ENCODE measurements at places on chromosomes 7 and 10. TPM values are rescaled to one million over a fixed set of nuclear protein-coding genes. Genes with fewer than 3 reads are reported as not detected.

Gene TBATA
- not detected for total RNA-seq

Gene STEAP2
- total RNA-seq = not detected

Gene NME8
- not detected for total RNA-seq

DNA sequence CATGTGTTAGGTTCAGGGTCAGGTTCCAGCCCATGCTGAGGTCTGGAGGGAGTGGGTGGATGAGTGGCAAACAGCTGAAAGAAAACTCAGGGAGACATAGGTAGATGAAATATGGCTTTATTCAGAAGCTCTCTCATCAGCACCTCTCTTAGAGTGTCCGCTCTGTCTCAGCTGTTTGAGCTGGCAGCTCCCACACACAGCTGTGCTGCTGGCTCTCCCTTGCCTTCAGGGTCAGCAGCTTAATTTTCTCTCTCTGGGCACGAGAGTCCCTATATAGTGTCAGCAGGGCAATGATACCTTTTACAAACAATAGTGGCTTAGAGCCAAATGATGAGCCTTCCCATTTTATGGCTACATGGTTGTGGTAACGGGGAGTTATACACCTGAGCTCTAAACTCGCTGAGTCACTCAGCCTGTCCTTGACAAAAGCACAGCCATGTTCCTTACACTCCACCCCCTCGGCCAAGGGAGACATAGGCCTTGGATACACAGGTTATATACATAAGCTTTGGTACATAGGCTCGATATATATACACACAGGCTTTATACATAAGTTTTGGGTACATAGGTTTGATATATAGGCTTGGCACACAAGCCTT is 10.4 kb downstream of the RNF133 start:
- H3K4me3 ChIP-seq = no peak overlapping the region
- H3K36me3 ChIP-seq = no peaks in the 10 kb centered on the region
- no peak overlapping the region for H3K27ac ChIP-seq
- no peaks in the 10 kb centered on the region for H3K27me3 ChIP-seq
- no peak for DNase-seq
- no peaks in the 10 kb centered on the region for H3K4me1 ChIP-seq

DNA sequence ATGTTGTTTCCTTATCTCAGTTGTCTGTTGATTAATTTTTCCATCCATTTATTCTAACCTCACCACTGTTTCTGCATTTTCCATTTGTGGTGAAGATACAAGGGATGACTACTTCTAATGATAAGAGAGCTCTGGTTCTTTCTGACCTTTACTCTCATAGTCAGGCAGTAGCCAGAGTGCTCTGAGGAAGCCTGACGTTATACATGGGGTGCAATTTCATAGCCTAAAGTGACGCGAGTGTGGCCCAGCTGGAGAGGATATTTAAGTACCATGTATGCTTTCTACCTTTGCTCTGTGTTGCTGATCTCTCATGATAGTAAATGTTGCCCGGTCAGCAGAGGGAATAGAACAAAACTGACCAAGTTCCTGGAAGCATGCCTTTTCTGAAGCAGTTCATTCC is 33.9 kb upstream of the CYCS start:
- peaks cover 1% of the 10 kb centered on the region for H3K4me1 ChIP-seq
- no peak for DNase-seq
- no peaks in the 10 kb centered on the region for H3K27me3 ChIP-seq
- H3K4me3 ChIP-seq = no peak overlapping the region

DNA sequence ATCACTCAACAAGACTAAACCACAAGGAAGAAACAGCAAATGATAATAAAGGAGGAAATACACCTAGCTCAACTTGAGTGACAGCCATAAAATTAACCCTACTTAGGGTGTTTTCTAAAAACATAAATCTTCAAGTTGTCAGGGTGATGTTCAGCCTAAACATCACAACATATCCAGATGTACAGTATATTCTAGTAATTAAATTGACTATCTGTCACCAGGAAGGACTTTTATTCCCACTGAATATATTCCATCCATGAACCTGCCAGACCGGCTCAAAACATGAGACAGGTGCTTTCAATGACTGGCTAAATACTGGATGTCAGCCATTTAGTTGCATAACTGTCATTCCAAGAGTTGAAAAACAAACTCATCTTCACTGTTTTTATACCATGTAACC is 298.1 kb upstream of the NEBL start:
- no peak for DNase-seq
- H3K36me3 ChIP-seq = peaks cover 6% of the 10 kb centered on the region
- no peak overlapping the region for H3K4me3 ChIP-seq
- H3K4me1 ChIP-seq = no peaks in the 10 kb centered on the region
- H3K27ac ChIP-seq = no peak overlapping the region

DNA sequence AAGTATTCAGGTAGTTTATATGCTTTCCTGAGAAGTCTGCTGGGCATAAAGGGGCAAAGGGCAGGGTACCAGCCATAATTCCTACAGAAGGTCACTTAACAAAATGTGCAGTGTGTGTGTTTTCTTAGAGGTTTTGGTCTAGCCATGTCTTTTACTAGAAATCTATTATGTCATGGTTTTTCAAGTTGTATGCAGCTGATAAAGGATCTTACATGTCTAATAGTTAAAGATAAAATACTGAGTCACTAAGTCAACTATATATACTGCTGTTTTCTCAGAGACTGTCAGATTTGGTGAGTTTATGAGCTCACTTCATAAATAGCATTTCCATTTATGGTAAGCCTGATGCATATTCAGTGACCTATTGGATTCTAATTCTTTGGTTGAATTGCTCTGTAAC is 7.7 kb downstream of the CASP2 start:
- H3K4me1 ChIP-seq = peaks cover 64% of the 10 kb centered on the region
- no peak for DNase-seq
- H3K27ac ChIP-seq = peak overlapping the region; percentile 30
- peaks cover 90% of the 10 kb centered on the region for H3K36me3 ChIP-seq

- no peak within 1 kb of the TSS for H3K27ac ChIP-seq
- peak; percentile 59 for DNase-seq
- no peaks in the 10 kb centered on the region for H3K36me3 ChIP-seq
- H3K27me3 ChIP-seq = peaks cover 34% of the 10 kb centered on the region
Measured at GRCh38 chr10:11742009-11742778, at the start of gene ECHDC3. Gene ECHDC3, plus strand, starts transcription at chr10:11742382. Its CDS starts 195 bp downstream, at chr10:11742577.

DNA sequence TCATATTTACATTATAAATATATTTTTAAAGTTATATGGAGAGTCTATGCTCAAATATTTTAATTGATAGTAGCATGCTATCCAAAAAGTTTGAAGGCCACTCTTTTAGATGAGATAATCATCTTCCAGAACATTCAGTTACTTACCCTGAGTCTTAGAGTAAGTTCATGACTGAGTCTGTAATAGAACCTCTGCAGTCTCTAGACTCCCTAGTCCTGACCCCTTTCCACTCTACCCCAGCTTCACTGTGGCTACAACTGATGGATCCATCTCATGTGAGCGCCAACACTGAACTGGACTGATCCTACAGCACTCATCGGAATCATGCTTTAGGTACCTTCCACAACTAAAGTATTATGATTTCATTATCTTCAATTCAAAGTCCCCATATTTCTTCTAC is 10.1 kb downstream of the HACD1 start:
- no peak overlapping the region for H3K27ac ChIP-seq
- H3K4me3 ChIP-seq = no peak overlapping the region
- peaks cover 2% of the 10 kb centered on the region for H3K4me1 ChIP-seq
- no peaks in the 10 kb centered on the region for H3K36me3 ChIP-seq
- no peaks in the 10 kb centered on the region for H3K27me3 ChIP-seq

DNA sequence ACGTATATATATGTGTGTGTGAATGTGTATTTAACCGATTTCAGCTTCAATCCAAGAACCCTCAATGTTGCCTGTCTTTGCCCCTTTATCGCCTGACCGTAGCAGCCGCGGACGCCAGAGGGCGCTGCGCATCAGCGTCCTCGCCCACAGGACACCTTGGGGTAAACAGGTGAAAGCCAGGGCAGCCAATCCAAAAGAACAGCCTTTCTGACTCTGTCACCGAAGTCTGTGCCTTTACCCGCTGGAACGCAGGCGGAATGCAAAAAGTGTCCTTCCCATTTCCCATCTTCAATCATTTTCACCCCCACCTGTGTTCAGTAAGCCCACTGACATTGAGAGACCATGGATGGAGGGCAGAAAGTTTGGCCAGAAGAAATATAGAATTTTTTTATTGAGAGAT is 3.6 kb downstream of the NXPH1 start:
- no peak overlapping the region for H3K4me3 ChIP-seq
- peaks cover 8% of the 10 kb centered on the region for H3K36me3 ChIP-seq
- peak; percentile 53 for DNase-seq
- H3K4me1 ChIP-seq = peaks cover 8% of the 10 kb centered on the region
- H3K27me3 ChIP-seq = peaks cover 79% of the 10 kb centered on the region

- H3K27me3 ChIP-seq = no peaks in the 10 kb centered on the region
- no peak for DNase-seq
- H3K4me3 ChIP-seq = no peak overlapping the region
- H3K4me1 ChIP-seq = no peaks in the 10 kb centered on the region
- H3K27ac ChIP-seq = no peak overlapping the region
Measured at GRCh38 chr7:145293228-145293701, 457.4 kb upstream of the TPK1 start.

GRCh38 chr7:4129481-4130122 is 552.5 kb upstream of the FOXK1 start:
- no peak for DNase-seq
- H3K4me1 ChIP-seq = peaks cover 2% of the 10 kb centered on the region
- H3K36me3 ChIP-seq = no peaks in the 10 kb centered on the region
- no peak overlapping the region for H3K27ac ChIP-seq
- H3K4me3 ChIP-seq = no peak overlapping the region

DNA sequence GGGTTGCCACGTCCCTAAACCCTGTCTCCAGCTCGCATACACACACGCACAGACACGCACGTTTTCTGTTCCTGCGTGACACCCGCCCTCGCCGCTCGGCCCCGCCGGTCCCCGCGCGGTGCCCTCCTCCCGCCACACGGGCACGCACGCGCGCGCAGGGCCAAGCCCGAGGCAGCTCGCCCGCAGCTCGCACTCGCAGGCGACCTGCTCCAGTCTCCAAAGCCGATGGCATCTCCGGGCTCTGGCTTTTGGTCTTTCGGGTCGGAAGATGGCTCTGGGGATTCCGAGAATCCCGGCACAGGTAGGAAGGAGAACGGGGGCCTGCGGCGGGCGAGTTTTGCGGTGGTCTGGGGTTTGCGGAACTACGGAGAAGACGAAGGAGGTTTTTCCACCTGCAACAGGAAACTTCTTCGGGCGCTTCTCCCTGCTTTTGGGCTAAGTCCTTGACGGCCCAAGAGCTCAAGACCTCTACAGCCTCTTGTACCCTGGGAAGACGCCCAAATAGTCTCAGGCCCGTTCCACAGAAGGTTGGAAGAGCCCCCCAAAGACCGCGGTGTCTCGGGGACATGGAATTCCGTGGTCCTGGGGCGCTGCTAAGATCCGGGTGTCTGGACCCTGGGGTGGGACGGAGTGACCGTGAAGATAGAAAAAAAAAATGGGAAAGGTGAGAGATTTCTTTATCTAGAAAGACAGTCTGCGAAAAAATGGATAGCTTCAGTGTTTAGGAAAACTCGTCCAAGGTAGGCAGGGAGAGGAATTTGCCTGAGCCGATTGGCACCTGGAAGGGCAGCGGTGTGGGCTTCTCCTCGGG is at the start of gene GAD2:
Gene GAD2, plus strand, starts transcription at position 190 of the 811 bp plus-strand sequence. Its CDS starts 36 bp downstream, at position 226.
- peaks cover 6% of the 10 kb centered on the region for H3K36me3 ChIP-seq
- peaks cover 35% of the 10 kb centered on the region for H3K4me1 ChIP-seq
- peak within 1 kb of the TSS; percentile 43 for H3K27ac ChIP-seq

DNA sequence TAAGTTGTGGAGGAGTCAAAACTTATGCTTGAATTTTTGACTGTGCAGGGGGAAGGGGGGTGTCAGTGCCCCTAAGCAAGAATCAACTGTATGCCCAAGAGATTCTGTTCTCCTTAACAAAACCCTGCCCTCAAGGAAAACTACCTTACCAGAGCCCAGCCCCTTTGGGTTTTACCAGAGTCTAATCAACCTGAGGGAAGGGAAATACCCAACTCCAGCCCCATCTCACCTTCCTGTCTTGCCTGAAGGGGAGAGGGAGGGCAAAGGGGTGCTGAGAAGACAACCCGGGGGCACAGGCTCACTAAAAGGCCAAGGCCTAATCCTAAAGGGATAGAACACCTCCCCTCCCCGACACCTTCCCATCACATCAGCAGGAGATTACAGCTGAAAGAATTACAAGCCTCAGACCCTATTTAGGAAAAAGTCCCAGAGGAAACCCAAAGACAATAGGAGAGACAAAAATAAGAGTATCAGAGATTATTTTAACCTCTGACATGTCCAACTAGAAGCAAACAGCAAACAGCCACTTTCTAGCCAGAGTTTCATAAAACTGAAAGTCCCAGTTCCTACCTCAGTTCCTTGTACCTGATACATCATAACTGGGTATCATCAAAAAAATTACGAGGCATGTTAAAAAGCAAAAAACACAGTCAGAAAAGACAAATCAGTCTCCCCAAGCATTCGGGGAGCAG is 26.8 kb upstream of the C7orf33 start:
- peaks cover 15% of the 10 kb centered on the region for H3K27me3 ChIP-seq
- peaks cover 6% of the 10 kb centered on the region for H3K36me3 ChIP-seq
- peak overlapping the region; percentile 51 for H3K4me3 ChIP-seq
- H3K27ac ChIP-seq = peak overlapping the region; percentile 86

GRCh38 chr7:141617280-141617679 is 66.1 kb downstream of the AGK start:
- H3K4me1 ChIP-seq = no peaks in the 10 kb centered on the region
- no peak overlapping the region for H3K4me3 ChIP-seq
- no peaks in the 10 kb centered on the region for H3K27me3 ChIP-seq
- peaks cover 23% of the 10 kb centered on the region for H3K36me3 ChIP-seq
- DNase-seq = no peak
- H3K27ac ChIP-seq = no peak overlapping the region

- no peak for DNase-seq
- H3K4me3 ChIP-seq = no peak overlapping the region
- no peak overlapping the region for H3K27ac ChIP-seq
Measured at GRCh38 chr7:70321016-70321590, 722.8 kb downstream of the AUTS2 start.

Data from activated CD8-positive, alpha-beta T cell treated with anti-CD3 and anti-CD28 coated beads, Interleukin-2, amount 10 ng/mL, durations not matched to agents 7 days and 5 days (primary cell).